Smooth muscle cell of the brain vasculature (primary cell): ENCODE measurements at places on chromosomes 1 and 21.

DNA sequence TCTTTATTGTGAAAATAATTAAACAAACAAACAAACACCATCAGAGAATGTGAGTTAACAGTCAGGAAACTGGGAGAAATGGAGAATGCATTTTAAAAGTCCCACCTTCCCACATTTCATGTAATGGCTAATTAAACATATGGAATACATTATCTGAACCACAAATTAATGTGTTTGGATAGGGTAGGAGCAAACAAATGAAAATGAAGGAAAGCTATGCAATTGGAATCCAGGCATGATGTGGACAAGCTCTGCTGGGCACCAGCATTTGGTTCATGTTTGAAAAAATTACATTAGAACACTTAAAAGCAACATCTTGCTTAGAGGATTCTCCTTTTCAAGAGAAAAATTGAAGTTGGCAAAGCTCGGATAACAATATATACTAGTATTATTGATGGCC is 628.1 kb downstream of the LMO4 start:
- DNase-seq: no peak

DNA sequence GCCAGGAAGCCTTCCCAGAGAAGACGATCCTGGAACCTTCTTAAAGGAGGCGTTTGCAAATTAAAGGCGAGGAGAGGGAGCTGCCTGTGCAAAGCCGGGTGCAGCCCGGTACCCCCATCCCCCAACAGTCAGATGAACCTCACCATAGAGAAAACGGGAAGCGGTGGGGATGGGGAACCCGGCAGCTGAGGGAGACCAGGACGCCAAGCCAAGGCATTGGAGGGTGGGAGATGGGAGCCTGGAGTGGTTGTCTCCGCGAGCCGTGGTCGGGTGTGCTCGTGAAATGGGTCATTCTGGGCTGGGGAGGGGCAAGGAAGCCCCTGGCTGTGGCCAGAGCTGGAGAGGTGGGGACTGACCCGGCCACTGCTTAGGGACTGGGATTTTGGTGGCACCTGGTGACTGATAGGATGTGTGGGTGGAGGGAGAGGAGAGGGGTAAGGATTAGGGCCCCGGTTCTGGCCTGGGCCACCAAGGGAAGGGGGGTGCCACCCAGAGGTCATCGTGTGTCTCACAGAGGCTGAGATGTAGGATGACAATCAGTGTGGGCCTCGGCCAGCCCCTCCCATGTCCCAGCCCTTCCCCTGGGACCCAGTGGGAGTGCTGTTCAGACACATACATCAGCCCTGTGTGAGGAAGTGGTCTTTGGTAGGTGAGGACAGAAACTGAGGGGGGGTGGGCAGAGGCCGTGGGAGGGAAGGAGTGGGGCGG is 676 bp upstream of the PADI2 start:
- no peak for DNase-seq

GRCh38 chr1:16138772-16139221 is 17.1 kb downstream of the EPHA2 start:
- DNase-seq: no peak

DNA sequence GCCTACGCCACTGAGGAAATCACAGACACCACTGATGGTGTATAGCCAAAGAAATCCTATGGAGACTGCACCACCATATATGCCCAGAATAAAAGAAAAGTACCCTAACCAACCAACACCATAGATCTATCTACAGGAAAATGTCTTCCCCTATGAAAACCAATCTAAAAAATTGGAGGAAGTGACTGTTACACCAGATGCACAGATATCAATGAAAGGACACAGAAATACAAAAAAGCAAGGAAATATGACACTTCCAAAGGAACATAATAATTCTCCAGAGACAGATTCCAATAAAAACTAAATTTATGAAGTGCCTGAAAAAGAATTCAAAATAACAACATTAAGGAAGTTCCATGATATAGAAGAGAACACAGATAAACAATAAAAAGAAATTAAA is 56.8 kb upstream of the BCL10 start:
- DNase-seq: no peak

- no peak for DNase-seq
Observed at GRCh38 chr21:45079351-45079750, 5.0 kb downstream of the ADARB1 start.

DNA sequence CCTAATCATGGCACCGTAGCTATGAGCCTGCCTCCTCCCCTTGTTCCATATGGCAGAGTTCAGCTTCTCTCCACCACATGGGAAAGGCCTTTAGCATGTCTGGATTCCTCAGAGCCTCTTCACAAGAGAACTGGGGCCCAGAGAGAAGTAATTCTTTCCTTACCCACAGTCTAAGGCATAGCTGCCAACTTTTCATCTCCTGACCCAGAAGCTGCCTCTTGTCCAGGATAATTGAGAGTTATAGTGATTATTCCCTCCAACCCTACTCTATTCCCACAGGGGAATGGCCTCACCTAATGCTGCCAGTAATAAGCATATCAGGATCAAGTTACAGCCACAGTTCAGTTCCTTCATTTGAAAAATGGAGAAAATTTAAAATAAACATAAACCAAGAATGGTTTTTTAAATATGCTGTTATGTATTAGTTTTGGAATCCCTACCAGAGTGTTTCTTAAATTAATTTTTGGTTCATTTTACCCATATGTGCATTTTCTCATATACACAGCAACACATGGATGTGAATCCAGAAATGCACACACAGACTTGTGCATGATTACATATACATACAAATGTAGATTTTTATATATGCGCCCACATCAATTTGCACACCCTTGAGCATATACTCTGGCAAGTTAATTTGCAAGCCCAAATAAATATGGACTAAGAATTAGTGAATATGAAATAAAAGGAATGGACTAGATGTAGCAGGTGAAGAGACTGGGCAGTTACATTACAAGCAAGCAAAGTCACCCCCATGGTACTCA is 63.9 kb upstream of the WARS2 start:
- DNase-seq: no peak

DNA sequence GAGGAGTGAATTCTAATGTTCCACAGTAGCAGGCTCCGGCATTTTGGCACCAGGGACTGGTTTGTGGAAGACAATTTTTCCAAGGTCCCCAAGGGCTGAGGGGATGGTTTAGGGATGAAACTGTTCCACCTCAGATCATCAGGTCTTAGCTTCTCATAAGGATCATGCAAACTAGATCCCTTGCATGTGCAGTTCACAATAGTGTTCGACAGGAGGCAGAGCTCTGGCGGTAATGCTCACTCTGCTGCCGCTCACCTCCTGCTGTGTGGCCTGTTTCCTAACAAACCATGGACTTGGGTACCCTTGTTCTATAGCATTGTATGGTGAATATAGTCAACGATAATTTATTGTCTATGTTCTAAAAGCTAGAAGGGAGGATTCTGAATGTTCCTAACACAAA is 16.6 kb downstream of the CRNN start:
- DNase-seq: no peak

DNA sequence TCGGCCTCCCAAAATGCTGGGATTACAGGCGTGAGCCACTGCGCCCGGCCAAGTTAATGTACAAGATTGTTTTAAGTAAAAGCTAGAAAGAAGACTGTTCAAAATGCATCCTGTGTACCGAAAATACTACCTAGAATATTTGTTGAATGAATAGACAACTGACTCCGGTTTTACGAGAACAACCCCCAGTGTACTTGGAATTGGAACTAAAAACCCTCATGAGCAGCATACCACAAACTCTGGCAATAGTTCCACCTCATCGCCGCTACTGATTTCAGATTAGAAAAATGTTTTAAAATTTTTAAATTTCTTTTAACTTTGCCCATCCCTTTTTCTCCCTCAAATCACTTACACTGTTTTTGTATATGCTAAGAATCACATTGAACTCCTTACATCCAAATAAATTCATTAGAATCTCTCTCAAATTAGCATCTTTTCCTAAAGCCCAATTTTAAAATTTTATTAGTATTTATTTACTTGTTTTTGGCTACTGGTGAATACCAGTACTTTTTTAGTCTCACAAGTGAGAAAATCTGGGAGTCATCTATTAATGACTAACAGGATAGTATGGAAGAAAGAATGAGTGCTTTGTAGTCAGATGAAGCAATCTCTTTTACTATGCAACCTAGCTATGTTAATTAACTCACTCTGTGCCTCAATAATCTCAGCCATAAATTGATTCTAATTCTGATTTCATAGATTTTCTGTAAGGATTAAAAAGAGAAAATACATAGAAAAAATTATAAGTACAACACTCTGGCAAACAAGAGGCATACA is 95.1 kb downstream of the GPATCH2 start:
- no peak for DNase-seq

DNA sequence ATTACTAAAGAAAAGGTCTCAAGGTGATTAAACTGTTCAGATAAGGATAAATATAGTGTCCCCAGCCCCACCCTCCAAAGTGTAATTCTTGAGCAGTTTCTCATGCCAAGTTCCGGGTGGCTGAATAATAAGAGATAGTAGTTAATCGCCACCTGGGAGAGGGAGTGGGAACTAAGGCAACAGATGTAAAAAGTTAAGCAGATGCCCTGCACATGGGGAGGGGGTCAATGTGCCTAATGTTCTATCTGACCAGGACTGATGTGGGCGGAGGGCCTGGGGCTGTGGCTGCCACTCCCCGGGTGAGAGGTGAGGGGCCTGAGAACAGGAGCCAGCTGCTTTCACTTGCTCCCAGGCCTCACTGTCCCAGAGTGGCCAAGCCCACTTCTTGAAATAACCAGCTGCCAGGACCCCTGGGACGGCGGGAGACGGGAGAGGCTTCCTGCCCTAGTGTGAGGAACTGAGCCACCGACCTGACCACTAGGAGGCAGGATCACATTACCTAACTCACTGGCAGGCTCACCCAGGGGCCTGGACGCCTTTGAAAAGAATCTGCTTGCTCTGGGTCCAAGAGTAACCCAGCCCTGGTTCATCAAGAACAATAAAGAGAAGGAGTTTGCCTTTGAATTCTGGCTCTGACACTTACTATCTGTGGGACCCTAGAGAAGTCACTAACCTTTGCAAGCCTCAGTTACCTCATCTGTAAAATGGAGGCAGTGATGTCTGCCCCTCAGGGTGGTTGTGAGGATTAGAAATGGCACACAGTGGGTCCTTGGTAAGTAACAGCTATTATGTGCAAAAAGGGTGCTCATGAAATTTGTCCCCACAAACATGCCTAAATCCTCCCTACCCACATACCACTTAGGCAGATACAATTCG is 179.2 kb downstream of the ATG4C start:
- peak; percentile 6 for DNase-seq

GRCh38 chr21:44985441-44986401 is 45.9 kb downstream of the SLX9 start:
- DNase-seq: no peak

- DNase-seq: no peak
Observed at GRCh38 chr1:202571719-202572339, 138.4 kb downstream of the SYT2 start.

- DNase-seq: no peak
Observed at GRCh38 chr1:171405391-171405714, 80.0 kb upstream of the PRRC2C start.

GRCh38 chr1:236063551-236063918 is 1.4 kb downstream of the NID1 start:
- no peak for DNase-seq

- no peak for DNase-seq
Observed at GRCh38 chr1:210608767-210609166, 280.1 kb downstream of the HHAT start.

DNA sequence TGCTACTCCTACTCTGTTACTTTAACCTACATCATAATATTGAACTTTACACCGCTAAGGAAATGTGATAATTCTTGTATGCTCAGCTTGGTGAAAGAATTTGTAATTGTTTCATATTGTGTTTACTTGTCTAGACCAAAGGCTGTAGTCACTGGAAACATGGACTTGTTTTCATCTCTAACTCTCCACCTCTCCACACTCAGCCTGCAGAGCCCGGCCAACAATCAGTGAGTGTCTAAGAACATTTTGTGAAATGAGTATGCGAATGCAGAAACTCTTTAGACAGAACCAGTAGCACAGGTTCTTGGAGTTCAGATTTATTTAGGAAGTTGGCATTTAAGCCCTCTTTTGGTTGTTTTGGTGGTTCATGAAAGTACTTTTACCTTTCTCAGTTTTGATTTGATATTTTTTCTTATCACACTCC is 3.2 kb upstream of the RWDD3 start:
- no peak for DNase-seq

GRCh38 chr1:232690285-232690935 is 60.5 kb upstream of the SIPA1L2 start:
- no peak for DNase-seq

GRCh38 chr1:44048532-44049215 is 17.4 kb upstream of the SLC6A9 start:
- no peak for DNase-seq

- no peak for DNase-seq
Observed at GRCh38 chr1:236950365-236950764, 53.9 kb downstream of the MT1HL1 start.

DNA sequence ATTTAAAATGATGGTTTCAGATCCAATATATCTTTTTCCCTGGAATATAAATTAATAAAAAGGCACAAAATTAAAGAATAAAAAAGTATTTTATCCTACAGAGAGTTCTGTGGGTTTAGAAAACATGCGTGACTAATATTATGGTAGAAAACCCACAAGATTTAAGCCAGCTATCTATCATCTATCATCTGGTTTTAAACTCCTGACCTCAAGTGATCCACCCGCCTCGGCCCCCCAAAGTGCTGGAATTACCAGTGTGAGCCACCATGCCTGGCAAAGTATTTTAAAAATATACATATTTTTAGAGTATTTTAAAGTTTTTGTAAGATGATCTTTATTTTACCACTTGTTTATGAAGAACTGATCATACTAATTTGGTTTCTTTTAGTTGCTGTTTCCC is 79.5 kb downstream of the NRIP1 start:
- no peak for DNase-seq

GRCh38 chr1:198102454-198102827 is 54.4 kb upstream of the NEK7 start:
- no peak for DNase-seq

DNA sequence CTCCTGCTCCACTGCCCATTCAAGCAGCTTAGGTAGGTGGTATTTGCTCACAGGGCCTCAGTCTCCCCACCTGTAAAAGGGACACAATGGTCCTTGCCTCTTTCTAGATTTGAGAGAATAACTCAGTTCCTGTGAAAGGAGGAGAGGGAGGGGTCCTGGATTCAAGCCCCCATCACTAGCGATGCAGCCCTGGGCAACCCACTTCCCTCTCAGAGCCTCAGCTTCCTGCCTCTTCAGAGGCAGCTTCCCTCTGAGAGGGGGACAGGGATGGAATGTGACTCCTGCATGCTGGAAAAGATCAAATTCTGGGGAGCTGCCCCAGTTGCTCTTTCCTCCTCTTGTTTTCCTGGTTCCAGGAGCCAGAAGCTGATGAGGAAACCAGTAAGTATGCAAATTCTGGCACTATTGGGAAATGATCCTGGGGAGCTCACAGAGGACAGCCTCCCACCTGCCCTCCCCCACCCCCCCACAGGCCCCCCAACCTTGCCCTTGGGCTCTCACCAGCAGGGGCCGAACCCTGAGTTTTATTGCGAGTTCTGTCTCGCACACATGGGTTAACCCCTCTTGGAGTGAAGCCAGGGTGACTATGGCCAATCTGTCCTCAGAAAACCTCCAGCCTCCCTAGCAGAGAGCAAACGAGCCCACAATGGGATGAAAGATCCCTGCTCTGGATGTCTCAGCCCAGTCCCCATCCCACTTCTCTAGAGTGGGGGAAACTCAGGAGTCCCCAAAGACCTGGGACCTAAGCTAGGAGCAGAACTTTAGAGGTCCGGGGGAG is 11.7 kb downstream of the ZC3H12A start:
- no peak for DNase-seq
